ENCODE measurements at places on chromosomes 2 and 18. TPM values are rescaled to one million over a fixed set of nuclear protein-coding genes. Genes with fewer than 3 reads are reported as not detected.

DNA sequence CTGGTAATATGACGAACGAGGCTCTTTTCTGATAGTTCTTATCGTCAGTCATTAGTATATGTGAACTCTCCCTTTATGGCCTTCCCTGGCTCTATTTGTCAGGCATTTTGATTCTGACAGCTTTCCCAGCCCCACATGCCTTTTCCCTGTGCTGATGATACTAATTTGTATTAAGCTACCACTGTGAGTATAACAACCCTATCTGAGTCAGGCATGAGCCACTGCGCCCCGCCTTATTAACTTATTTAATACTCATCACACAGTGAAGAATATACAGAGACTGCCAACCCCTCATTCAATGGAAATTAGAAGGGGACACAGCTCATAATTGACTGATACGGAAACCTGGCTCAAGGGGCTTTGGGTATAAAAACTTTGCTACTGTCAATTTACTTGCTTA is 140.0 kb downstream of the NETO1 start:
- DNase-seq, result no peak
- no peak overlapping the region for H3K27ac ChIP-seq
- no peaks in the 10 kb centered on the region for H3K4me1 ChIP-seq
- no peaks in the 10 kb centered on the region for H3K36me3 ChIP-seq

DNA sequence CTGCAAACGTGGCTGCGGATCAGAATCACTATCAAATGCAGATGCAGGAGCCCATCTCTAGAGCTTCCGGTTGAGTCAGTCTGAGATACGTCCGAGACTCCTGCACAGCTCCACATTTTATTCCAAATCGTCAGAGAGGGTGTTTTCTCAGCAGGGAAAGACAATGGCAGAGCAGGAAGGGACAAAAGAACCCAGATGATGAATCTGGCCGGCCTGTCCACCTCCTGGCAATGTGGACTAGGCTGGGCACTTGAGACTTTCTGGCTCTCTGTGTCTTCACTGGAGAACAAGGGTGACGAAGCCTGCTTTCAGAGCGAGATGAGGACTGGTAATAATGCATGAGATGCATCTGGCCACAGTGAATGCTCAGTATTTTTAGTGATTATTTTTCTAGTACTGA is 255.9 kb upstream of the MYT1L start:
- H3K36me3 ChIP-seq, result no peaks in the 10 kb centered on the region
- DNase-seq, result peak; percentile 25
- H3K4me3 ChIP-seq, result no peak overlapping the region

GRCh38 chr2:71548646-71549425 is 95.5 kb downstream of the DYSF start:
- no peak overlapping the region for H3K27ac ChIP-seq
- H3K27me3 ChIP-seq, result no peaks in the 10 kb centered on the region
- no peak overlapping the region for H3K4me3 ChIP-seq
- peak; percentile 73 for DNase-seq

DNA sequence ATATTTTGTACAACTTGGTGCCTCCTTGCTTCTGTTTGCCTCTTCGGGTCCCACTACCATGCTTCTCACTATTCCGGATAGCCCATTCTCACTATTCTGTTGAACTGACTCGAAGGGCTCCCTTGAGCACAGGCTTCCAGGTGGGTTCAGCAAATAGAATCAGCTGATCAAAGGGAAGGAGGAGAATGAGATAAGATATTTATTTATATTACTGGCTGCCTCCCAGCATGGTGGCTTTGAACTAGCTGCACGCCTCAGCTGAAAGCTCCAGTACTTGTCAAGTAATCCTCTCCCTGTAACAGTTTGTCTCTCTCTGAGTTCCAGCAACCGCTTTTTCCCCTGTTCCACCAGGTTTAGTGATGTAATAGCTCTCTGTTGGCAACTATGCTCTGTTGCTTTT is 187.8 kb upstream of the HNRNPA3 start:
- H3K36me3 ChIP-seq, result no peaks in the 10 kb centered on the region
- no peak overlapping the region for H3K4me3 ChIP-seq
- H3K27ac ChIP-seq, result no peak overlapping the region
- H3K4me1 ChIP-seq, result no peaks in the 10 kb centered on the region
- DNase-seq, result no peak

DNA sequence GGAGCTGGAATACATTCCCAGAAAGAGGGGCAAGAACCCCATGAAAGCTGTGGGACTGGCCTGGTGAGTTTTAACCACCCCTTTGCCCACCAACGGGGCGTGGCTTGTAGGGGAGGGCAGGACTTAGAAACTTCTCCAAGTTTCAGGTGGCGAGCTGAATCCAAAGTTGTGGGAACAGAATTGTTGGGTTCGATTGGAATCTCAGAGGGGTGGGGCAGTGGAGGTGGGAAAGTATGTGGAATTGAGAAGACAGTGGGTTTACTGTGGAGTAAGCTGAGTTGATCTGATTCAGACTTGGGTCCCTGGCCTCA is 1.1 kb downstream of the PNKD start:
- peaks cover 22% of the 10 kb centered on the region for H3K4me1 ChIP-seq
- H3K36me3 ChIP-seq, result peaks cover 60% of the 10 kb centered on the region
- no peaks in the 10 kb centered on the region for H3K27me3 ChIP-seq

GRCh38 chr2:76825140-76825970 is 696.8 kb downstream of the LRRTM4 start:
- H3K4me1 ChIP-seq, result no peaks in the 10 kb centered on the region
- no peaks in the 10 kb centered on the region for H3K36me3 ChIP-seq
- H3K27me3 ChIP-seq, result no peaks in the 10 kb centered on the region
- H3K27ac ChIP-seq, result no peak overlapping the region

DNA sequence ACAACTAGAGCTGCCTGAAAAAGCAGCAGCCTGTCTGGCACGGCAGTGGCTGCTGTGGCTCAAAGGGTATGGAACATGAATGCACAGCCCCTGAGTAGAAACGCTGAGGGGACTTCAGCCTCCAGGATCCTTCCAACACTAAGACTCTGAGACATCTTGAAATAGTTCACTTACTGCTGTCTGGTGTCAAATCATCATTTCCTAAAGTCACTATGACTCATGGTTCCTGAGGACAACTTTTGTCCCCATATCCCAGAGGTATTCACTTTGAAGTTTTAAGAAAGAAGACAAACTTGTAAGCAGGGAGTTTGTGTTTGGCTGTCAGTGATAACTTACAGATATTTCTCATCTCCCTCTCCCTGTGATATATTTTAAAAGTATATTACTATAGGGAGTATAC is 33.3 kb upstream of the NEB start:
- H3K36me3 ChIP-seq, result no peaks in the 10 kb centered on the region
- no peaks in the 10 kb centered on the region for H3K4me1 ChIP-seq
- H3K27ac ChIP-seq, result no peak overlapping the region
- no peak for DNase-seq
- H3K27me3 ChIP-seq, result no peaks in the 10 kb centered on the region

GRCh38 chr18:33596178-33596854 is 18.3 kb downstream of the ASXL3 start:
- no peak overlapping the region for H3K27ac ChIP-seq
- no peak overlapping the region for H3K4me3 ChIP-seq
- no peak for DNase-seq

DNA sequence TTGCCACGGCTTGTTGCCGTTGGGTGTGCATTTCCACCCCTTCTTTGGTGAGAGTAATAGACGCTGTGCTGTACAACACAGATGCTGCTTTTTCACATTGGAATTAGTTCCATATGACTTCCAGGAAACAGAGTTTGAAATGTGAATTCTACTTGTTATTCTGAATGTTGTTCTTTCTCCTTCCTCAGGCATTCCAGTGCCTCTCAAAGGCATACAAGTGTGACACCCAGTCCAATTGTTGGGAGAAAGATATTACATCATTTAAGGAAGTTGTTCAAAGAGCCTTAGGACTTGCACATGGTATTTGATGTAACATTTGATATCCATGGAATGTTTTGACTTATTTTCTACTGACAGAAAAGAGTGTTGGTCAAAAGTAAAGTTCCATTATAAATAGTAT is 134.4 kb upstream of the LTBP1 start:
- H3K36me3 ChIP-seq, result peaks cover 7% of the 10 kb centered on the region
- H3K27me3 ChIP-seq, result no peaks in the 10 kb centered on the region
- H3K27ac ChIP-seq, result no peak overlapping the region
- H3K4me1 ChIP-seq, result peaks cover 5% of the 10 kb centered on the region
- H3K4me3 ChIP-seq, result no peak overlapping the region

- H3K4me3 ChIP-seq, result no peak overlapping the region
- no peak overlapping the region for H3K27ac ChIP-seq
- DNase-seq, result peak; percentile 60
- H3K27me3 ChIP-seq, result no peaks in the 10 kb centered on the region
- H3K4me1 ChIP-seq, result peaks cover 11% of the 10 kb centered on the region
Measured at GRCh38 chr2:23824777-23825212, 102.1 kb downstream of the ATAD2B start.

DNA sequence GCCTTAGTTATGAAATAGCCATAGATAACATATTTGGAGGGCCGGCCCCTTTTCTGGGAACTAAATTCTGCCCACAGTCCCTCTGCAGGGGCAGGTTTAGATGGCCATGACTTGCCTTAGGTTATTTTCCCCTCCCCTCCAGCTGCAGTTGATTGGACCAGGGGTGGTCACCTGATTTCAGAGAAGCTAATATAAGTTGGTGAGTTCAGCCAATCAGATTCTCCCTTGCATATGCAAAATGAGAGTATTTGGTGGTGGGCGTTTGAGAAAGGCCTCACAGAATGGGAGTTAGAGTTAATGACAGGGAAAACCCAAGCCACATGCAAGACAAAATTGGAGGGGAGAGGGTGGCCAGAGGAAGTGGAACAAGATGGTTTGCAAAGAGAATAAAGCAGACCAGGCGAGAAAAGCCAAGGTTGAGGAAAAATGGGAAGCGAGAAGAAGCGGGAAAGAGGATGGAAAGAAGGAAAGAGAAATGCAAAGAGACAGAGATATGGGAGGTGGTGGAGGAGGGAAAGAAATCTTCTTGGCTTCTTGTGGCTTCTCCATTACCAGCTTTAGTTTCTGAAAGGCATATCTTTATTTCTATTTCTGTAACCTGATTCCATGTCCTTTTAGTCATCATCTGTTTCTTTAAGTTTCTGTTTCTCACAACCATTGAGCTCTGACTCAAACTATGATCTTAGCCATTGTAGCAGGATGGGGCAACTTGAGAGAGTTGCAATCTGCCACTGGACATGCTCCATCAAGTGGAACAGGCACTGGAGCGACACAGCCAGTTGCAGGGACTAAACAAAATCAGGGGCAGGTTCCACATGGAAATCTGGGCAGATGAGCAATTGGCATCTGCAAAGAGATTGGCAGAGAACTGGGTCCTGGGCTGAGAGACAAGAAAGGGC is 108.1 kb upstream of the SIX3 start:
- H3K27ac ChIP-seq, result no peak overlapping the region
- H3K36me3 ChIP-seq, result no peaks in the 10 kb centered on the region
- H3K4me1 ChIP-seq, result no peaks in the 10 kb centered on the region
- no peak for DNase-seq

The HMSD gene
- 0.53 TPM for total RNA-seq

The SPDYA gene
- 0.28 TPM for total RNA-seq

The DPP4 gene
- not detected for total RNA-seq

The REG3G gene
- not detected for total RNA-seq

The HOXD13 gene
- 0.06 TPM for total RNA-seq
